Putamen (tissue), 1 donor: ENCODE measurements at places on chromosomes 1 and 21.

DNA sequence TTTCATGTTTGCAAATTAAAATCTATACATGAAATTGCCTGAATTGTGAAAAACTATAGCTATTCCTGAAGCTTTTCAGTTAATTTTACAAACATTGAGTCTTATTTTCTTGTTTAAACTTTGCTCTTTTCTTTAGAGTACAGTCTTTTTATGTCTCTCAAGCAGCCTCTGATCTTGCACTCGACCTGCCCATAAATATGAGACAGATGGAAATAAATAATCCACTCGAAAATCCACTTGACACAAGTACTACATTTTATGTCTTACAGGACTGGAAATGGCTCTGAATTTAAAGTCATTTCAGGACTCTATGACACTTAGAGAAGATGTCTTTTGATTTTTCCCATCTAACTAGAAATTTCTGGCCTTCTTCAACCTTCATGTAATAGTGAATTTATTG, 283.8 kb downstream of the USP25 start:
- DNase-seq = no peak

DNA sequence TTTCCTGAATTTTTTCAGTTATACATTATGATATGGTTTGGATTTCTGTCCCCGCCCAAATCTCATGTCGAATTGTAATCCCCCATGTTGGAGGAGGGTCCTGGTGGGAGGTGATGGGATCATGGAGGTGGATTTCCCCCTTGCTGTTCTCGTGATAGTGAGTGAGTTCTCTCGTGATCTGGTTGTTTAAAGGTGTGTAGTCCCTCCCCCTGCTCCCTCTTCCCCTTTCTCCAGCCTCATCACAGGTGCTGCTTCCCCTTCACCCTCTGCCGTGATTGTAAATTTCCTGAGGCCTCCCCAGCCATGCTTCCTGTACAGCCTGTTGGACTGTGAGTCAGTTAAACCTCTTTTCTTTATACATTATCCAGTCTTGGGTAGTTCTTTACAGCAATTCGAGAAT, 93.2 kb upstream of the HNRNPU start:
- DNase-seq = no peak

- DNase-seq = no peak
These were observed 1.2 kb downstream of the LRP8 start for GRCh38 chr1:53326598-53327181.

DNA sequence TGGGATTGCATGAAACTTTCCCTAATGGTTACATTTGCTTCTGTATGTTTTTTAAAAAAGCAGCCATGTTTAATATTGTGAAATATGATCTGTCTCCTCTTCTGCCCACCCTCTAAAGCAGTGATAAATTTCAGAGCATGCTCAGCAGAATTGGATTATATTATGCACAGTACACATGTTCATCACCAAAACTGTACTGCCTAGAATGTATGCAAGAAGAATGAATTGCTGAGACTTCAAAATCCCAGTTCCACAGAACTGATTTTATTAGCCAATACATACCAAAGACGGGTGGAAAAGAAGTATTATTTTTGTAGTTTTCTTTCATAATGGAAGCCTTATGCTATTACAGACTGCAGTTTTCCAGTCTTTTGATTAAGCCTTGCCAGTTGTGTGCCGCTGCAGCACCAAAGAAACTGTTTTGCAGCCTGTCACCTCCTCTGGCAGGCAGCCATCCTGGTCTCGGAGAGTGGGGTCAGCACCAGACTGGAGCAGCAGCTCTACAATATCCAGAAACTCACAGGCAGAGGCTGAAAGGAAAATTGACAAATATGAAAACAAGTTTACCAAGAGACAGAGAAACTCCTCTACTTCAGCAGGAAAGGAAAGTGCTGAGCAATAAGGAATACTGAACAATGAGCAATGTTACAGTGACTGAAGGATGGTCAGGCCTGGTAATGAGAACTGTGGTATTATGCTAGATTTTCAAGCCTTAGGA, 58.1 kb downstream of the LHX4 start:
- no peak for DNase-seq

DNA sequence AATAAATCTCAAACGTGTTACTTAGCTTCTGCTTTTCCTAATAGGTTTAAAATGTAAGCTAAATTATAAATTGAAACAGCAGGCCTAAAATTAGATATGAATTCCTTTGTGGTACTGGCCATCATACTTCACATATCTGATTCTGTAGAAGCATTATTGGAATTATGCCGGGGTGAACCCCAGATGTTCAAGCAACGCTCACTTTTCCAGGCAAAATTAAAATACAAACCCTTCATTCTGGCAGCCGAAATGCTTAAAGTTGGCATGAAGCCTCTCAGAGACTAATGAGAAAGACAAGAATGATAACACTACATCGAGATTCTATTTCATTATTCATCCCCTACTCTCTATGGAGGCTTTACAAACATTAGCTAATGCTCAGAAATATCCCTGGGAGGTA, 1352.7 kb upstream of the ADGRL2 start:
- DNase-seq = no peak

DNA sequence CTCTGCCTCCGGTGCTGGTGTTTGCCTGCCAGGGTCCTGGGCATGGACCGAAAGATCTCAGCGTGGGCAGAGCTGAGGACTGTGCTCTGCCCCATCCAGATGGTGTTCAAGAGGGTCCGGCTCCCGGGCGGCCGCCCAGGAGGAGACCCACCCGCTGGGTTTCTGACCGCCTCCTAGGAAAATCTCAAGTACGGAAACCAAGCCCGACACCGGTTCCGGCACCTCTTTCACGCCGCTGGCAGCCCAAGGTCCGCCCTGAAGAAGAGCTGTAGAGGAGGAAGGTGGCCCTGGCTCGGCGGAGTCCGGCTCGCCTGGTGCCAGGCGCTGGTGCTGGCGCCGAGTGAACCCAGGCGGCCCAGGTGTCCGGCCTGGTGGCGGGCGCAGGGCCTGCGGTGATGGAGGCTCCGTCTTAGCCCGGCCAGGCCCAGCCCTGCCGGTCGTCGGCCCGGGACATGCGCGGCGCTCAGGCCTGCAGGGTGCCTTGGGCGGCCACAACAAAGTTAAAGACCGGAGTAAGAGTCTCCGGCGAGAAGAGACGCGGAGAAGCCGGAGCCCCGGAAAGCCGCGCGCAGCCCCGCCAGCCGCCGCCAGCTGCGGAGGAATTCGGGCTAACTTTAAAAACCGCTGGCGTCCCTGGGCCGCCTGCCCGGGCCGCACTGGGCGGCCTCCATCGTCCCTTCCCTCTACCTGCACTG, 1.5 kb downstream of the GRIK3 start:
- no peak for DNase-seq
